Stimulated activated naive B cell treated with anti-CD40 and anti-IgM and Interleukin-4, amounts not matched to agents 10 μg/mL and 1 μg/mL and 100 μg/mL, for 72 hours (primary cell): ENCODE measurements at places on chromosomes 16 and 17.

- no peak for DNase-seq
These were observed 22.7 kb downstream of the GGA3 start for GRCh38 chr17:75238684-75239191.

- DNase-seq = no peak
These were observed 14.1 kb downstream of the NUP88 start for GRCh38 chr17:5405400-5405799.

DNA sequence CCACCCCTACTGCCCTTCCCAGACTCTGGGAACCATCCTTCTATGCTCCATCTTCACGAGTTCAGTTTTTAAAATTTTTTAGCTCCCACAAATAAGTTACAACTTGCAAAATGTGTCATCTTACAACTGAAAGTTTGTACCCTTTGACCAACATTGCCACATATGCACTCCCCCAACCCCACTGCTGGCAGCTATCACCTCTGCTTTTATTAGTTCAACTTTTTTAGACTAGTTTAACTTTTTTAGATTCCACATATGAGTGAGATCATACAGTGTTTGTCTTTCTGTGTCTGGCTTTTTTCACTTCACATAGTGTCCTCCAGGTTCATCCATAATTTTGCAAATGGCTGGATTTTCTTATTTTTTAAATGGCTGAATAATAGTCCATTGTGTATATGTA lies 7.7 kb downstream of the GPT2 start:
- no peak for DNase-seq

DNA sequence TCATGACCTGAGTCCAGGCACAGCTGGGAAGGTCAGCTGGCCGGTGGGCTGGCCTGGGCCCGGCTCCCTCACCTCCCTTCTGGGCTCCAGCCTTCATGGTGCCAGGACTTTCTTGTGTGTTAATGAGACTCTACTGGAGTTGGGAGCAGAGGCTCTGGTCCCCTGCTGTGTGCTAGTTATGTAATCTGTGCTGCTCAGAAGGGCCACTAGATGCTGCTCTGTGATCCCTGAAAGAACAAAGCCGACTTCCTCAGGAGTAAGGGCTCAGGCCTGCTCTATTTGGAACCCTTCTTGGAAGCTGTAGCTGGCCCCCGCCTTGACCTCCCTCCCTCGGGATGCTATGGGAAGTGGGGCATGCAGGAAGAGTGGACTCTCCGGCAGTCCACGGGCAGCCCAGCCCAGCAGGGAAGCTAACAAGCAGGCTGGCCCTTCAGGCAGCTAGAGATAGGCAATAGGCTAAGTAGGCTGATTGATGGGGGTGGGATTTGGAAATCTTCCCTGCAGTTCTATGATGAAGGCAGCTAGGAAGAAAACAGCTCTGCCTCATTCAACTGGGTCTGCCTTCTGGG lies 3.3 kb upstream of the CDK5R1 start:
- no peak for DNase-seq

DNA sequence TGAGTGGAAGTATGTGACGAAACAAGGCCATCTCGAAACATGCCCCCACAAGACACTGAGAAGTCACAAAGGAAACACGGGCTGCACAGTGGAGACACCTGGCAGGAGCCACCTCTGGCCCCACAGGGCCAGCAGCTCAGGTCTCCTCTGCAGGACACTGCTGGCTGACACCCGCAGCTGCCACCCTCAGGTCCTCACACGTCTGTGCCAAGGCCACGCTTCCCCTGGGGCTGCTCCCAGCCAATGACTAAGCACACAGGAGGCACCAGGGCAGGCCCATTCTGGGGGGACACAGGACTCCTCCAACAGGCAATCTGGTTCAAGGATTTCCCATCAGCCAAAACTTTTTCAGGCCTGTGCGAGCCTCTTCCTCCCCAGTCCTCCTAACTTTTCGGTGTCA lies 36.4 kb downstream of the MBTPS1 start:
- DNase-seq = no peak

GRCh38 chr17:34974794-34975785 lies 5.2 kb upstream of the LIG3 start:
- no peak for DNase-seq

GRCh38 chr17:32007463-32008298 lies 498 bp downstream of the LRRC37B start:
- DNase-seq = peak; percentile 23

- no peak for DNase-seq
These were observed 155.9 kb upstream of the IRX5 start for GRCh38 chr16:54774768-54775167.
